ENCODE measurements at places on chromosomes 3 and 15.

GRCh38 chr3:150061288-150062024 is 90.8 kb upstream of the PFN2 start:
- no peak for DNase-seq

DNA sequence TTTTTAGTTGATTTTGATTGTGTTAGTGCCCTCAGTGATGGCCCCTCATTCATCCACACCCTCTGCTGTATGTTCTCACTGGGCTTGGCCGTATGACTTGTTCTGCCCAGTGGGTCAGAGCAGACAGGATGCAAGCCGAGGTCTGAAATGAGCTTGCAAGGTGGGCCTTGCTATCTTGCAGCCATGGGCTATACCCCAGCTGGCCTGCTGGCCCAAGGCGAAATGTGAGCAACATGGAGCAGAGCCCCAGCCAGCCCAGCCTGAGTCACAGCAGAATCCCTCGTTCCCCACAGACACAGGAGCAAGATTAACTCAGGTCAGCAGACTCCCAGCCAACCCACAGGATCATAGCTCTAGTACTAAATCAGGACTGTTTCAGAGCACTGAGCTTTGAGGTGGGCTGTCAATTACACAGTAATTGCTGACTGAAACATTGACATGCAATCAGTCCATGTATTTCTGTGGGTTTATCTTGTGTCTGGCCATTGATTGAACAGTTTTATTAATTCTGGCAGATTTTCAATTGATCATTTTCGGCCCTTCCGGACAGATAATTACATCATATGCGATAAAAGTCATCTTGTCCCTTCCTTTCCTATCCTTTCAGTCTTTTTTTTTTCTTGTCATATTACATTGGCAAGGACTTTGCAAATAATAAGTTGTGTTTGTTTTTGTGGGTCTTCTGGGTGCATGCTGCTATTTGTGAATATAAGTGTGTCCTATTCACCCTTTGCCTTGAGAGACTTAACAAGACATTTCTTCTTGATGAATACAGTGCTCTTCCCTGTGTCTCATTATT is 27.1 kb downstream of the KLF15 start:
- DNase-seq: no peak

DNA sequence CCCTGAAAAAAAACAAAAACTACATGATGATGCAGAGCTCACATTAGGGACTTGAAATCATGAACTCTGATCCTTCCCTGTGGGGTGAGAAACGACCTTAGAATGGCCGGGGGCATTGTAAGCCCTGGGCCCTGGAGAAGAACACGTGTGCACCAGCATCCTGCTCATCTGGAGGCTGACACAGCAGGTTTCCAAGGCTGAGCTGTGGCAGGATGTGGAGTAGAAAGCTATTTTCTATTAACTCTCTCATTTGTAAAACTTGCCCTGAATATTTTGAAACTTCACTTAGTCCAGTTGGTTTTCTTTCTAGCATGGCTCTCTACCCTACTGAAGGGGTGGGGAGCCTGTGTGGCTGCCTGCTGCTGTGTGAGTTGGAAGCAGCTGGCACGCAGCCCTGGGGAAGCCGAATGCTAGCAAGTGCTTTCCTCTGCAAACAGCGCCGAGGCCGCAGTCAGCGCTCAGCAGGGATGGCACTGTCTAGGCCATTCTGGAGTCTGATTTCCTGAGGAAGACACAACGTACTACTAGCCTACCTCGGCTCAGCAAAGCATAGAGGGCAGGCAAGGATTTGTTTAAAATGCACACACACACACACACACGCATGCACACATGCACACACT is 58.0 kb downstream of the GABRG3 start:
- no peak for DNase-seq

- DNase-seq: no peak
Observed at GRCh38 chr3:147359177-147360050, 46.9 kb downstream of the ZIC4 start.

- DNase-seq: no peak
Observed at GRCh38 chr15:84778194-84778593, 29.8 kb downstream of the ZNF592 start.

- DNase-seq: no peak
Observed at GRCh38 chr15:80996247-80996646, 4.5 kb upstream of the TLNRD1 start.
